MV-4-11 (cell line): ENCODE measurements at places on chromosomes 7 and 10.
A peak's percentile ranks its signal among the peaks of the same experiment; 100 is the strongest.

GRCh38 chr10:62736168-62736546 lies 68.4 kb upstream of the ADO start:
- peak; percentile 56 for DNase-seq

GRCh38 chr10:84328418-84329195 lies at the start of gene CCSER2:
Gene CCSER2, plus strand, starts transcription at chr10:84328589. Its CDS starts 42,464 bp downstream, at chr10:84371053.
- DNase-seq, result peak; percentile 74

- DNase-seq, result no peak
These were observed 4.6 kb upstream of the RHEB start for GRCh38 chr7:151524331-151524730.

GRCh38 chr10:121216721-121217181 lies 365.6 kb downstream of the WDR11 start:
- DNase-seq, result no peak

- no peak for DNase-seq
These were observed 24.3 kb downstream of the CDH23 start for GRCh38 chr10:71421075-71421434.

GRCh38 chr10:109019001-109019424 lies 904.3 kb downstream of the XPNPEP1 start:
- peak; percentile 36 for DNase-seq

DNA sequence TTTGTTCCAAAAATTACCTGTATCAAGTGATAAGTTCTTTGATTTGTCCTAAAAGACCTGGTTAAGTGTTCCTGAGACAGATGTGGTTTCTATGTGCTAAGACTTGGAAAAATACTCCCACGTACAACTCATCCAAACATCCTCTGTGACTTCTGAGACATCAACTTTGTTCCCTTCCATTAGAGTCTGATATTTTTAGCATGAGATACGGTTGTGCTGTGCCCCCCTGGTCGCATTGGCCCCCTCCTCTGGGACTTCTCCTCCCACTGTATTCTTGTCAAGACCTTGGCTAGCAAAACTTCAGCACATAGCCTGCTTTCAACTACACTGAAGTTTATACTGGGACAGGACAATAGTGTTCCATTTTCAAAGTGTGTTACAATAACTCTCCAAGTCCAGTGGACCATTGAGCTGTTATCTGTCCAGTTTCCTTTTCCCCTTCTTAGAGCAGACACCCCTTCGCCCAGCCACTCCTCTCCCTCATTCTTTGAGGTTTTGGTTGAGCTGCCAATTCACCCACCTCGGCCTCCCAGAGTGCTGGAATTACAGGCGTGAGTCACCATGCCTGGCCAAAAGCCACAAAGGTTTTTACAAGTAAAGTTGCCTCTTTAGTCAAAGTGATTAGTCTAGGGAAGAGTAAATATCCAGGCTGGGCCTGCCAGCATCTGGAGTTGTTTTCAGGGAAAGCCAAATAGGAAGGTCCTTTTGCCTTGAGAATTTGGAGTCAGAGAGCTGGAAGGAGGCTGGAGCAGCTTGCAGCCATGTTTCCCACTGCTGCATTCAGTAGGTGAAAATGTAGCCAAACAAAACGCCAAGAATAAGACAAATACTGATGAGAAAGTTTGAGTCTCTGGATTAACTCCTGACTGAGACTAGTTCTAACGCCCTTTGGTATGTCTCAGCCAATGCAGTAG lies 17.8 kb upstream of the PDLIM1 start:
- peak; percentile 85 for DNase-seq

GRCh38 chr10:51879238-51879637 lies 179.8 kb upstream of the CSTF2T start:
- DNase-seq, result peak; percentile 74
